ENCODE measurements at places on chromosomes 16 and 17.

- DNase-seq, result no peak
Observed at GRCh38 chr16:56858374-56858773, 6.6 kb upstream of the SLC12A3 start.

GRCh38 chr17:74601944-74602572, 10.0 kb upstream of the CD300LD start:
- DNase-seq, result no peak

- peak; percentile 26 for DNase-seq
Observed at GRCh38 chr16:67430504-67430976, 381 bp upstream of the HSD11B2 start.

GRCh38 chr16:3856367-3857141, 24.0 kb downstream of the CREBBP start:
- DNase-seq, result no peak

DNA sequence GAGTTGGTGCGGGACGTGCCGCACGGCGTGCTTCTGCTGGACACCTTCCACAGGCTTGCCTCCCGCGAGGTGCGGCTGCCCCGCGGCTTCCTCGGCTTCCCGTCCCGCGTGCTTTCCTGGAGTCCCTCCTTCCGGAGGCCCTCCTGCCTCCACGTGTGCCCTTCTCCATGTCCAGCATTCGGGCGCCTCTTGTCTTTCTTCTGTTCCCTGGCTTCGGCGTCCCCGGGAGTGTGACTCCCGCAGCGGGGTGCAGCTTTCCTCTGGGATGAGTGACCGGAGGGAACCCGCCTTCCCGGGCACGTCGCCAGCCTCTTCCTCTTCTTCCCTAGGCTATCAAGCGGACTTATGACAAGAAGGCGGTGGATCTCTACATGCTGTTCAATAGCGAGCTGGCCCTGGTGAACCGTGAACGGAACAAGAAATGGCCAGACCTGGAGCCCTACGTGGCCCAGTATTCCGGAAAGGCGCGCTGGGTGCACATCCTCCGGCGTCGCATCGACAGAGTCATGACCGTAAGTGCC, 23.0 kb downstream of the DNAH2 start:
- DNase-seq, result no peak

DNA sequence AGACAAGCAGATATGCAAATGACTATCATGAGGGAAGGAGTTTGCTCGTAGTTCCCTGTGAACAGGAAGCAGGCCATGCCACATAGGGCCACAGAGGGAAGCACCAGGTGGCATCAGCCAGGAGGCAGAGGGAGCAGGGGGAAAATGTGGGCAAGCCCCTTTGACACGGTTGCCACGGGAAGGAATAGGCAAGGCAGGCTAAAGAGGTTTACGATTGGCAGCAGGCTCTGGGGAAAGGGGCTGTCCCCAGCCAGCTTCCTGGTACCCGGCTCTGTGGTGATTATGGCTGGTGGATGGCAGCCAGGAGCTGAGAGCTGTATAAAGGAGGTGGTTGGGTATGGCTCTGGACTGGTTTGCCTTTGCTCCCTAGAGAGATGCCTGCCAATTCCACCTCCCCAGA, 848 bp downstream of the CES3 start:
- no peak for DNase-seq

GRCh38 chr17:38465391-38466345, 37.4 kb downstream of the ARHGAP23 start:
- DNase-seq, result no peak

GRCh38 chr17:78127239-78127887, 1.2 kb downstream of the TMC6 start:
- DNase-seq, result no peak

DNA sequence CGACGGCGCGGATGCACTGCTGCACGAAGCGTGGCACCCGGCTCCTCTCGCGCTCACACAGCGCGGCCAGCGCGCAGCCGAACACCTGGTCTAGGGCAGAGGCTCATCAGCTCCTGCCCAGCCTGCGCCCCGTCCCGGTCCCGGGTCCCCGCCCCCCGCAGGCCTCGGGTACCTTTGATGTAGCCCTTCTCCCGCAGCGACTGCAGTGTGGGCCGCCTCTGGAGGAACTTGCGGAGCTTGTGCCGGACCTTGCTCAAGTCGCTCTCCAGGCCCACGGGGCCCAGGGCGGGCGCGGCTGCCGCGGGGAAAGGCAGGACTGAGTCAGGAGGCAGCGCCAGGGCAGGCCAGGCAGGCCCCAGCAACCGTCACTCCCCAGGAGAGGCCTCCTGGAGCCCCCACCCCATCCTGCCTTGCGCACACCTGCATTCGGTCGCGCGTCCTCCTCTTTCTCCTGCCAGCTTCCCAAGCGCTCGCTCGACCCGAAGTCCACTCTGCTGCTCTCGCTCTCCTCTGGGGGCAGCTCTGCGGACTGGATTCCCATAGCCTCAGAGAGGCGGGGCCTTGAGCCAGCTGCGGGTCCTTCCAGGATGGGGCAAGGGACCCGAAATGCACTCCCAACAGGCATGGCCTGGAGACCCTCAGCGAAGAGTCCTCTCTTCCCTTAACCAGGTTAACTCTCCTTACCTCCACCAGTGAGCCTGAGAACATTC, 36.0 kb downstream of the ARHGAP27 start:
- no peak for DNase-seq

GRCh38 chr16:50323335-50324011, 45.3 kb downstream of the BRD7 start:
- DNase-seq, result no peak

Data from stimulated activated CD8-positive, alpha-beta memory T cell treated with anti-CD3 and anti-CD28 coated beads, Interleukin-15, amount 100 ng/mL, for 4 hours (primary cell).